Endothelial cell (in vitro differentiated cells): ENCODE measurements at places on chromosomes 4 and X. TPM values are rescaled to one million over a fixed set of nuclear protein-coding genes. Genes with fewer than 3 reads are reported as not detected.

UGDH gene
- 93.9 TPM for total RNA-seq

SMIM10 gene
- total RNA-seq, result 0.51 TPM

UGT2B17 gene
- not detected for total RNA-seq

F9 gene
- total RNA-seq, result not detected

SLC16A2 gene
- total RNA-seq, result 32.4 TPM

PPP4R3C gene
- total RNA-seq, result not detected

PDE6B gene
- 5.1 TPM for total RNA-seq

KCND1 gene
- 6.0 TPM for total RNA-seq

AFM gene
- total RNA-seq, result 0.64 TPM

PTCHD1 gene
- total RNA-seq, result 0.87 TPM

HOPX gene
- 4.2 TPM for total RNA-seq

FAM90A26 gene
- total RNA-seq, result not detected

CCNA2 gene
- total RNA-seq, result 11.4 TPM

CXorf49 gene
- total RNA-seq, result not detected

BMX gene
- total RNA-seq, result 0.74 TPM

JCHAIN gene
- not detected for total RNA-seq

KLB gene
- total RNA-seq, result not detected

GABRB1 gene
- total RNA-seq, result not detected

DACH2 gene
- total RNA-seq, result 0.08 TPM

PASD1 gene
- not detected for total RNA-seq

GAGE12H gene
- total RNA-seq, result not detected

ABLIM2 gene
- total RNA-seq, result 0.74 TPM

COL25A1 gene
- total RNA-seq, result 22.7 TPM

CXCL11 gene
- total RNA-seq, result not detected

VCX3B gene
- 0.23 TPM for total RNA-seq

OPN1MW2 gene
- not detected for total RNA-seq

FAM47A gene
- not detected for total RNA-seq

MBTPS2 gene
- total RNA-seq, result 9.4 TPM

CT45A2 gene
- not detected for total RNA-seq

DDX53 gene
- total RNA-seq, result not detected
